Lung (tissue), 17 donors: ENCODE measurements at places on chromosomes 2 and 18.
A peak's percentile ranks its signal among the peaks of the same experiment; 100 is the strongest.

GRCh38 chr2:68377137-68377780 lies 12.2 kb downstream of the PLEK start:
- no peak for DNase-seq

GRCh38 chr18:79221136-79221535 lies 151.9 kb downstream of the ATP9B start:
- no peak for DNase-seq

DNA sequence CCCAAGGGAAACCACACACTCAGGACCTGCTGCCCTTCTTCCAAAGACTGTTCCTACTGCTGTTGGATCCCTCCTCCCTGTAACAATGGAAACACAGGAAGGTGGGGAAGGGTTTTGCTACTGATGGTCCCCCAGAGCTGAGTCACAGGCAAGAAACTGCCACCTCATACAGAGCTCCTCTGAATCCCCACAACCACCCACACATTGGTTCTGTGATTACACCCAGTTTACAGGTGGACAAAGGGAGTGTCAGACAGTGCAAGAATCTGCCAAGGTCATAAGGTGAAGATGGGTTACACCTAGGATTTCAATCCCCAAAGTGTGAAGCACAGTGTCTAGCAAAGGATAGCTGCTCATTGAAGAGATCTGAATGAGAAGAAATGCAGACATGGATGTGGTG lies 141.7 kb upstream of the LMAN1 start:
- DNase-seq = no peak

DNA sequence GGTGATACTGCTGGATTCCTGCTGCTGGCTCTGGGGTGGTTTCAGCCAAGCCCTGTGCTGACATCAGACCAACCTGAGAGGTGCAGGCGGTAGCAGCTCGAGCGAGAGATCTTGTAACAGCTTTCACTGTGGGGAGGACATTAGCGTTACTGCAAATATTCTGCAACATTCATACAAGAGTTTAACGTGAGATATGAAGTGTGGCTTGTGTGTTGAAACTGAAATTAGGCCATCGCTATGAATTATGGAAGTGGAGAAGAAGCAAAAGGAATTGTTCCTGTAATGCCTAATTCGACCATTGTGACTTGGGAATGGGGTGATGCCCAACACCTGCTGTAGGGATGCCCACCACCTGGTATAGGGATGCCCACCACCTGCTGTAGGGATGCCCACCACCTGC lies 6.5 kb upstream of the MLPH start:
- no peak for DNase-seq

DNA sequence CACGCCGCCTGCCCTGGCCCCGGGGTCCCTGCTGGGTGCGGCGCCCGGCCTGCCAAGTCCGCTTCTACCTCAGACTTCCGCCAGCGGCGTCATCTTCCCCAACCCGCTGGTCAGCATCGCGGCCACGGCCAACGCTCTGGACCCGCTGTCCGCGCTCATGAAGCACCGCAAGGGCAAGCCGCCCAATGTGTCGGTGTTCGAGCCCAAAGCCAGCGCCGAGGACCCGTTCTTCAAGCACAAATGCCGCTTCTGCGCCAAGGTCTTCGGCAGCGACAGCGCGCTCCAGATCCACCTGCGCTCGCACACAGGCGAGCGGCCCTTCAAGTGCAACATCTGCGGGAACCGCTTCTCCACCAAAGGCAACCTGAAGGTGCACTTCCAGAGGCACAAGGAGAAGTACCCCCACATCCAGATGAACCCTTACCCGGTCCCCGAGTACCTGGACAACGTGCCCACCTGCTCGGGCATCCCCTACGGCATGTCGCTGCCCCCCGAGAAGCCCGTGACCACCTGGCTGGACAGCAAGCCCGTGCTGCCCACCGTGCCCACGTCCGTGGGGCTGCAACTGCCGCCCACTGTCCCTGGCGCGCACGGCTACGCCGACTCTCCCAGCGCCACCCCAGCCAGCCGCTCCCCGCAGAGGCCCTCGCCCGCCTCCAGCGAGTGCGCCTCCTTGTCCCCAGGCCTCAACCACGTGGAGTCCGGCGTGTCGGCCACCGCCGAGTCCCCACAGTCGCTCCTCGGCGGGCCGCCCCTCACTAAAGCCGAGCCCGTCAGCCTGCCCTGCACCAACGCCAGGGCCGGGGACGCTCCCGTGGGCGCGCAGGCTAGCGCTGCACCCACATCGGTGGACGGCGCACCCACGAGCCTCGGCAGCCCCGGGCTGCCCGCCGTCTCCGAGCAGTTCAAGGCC lies 13.7 kb downstream of the SALL3 start:
- DNase-seq = no peak

DNA sequence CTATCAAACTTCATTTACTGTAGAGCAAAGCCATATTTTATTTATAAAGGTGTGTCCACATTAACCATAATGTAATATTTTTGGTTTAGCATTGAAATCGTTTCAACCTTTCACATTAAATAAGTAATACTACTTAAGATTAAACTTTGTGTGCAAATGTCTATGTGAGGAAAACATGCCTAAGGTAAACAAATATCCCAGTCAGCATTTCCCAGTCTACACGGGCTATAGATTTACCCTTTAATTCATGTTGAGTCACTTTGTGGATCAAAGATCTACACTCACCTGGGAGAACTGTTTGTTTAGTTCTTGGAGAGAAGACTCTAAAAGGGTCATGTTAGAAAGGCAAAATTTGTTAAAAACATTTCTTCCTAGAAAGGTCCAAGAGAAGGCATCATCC lies 89.1 kb downstream of the ABCA12 start:
- DNase-seq = no peak

DNA sequence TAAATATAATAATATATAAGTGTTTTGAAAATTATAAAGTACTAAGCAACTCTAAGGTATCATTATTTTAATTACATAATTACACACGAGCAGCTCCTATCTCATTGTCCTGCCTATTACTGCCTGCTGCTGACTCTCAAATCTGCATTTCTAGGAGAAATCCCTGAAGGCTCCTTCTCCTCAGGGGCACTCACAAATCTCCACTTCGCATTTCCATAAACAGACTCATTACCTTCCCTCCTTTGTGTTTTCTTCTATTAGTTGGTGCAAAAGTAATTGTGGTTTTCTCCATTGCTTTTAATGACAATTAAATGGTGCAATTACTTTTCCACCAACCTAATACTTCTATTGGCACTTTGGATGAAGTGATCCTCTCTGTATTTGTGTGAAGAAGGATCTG lies 135.0 kb upstream of the HNMT start:
- DNase-seq = no peak

DNA sequence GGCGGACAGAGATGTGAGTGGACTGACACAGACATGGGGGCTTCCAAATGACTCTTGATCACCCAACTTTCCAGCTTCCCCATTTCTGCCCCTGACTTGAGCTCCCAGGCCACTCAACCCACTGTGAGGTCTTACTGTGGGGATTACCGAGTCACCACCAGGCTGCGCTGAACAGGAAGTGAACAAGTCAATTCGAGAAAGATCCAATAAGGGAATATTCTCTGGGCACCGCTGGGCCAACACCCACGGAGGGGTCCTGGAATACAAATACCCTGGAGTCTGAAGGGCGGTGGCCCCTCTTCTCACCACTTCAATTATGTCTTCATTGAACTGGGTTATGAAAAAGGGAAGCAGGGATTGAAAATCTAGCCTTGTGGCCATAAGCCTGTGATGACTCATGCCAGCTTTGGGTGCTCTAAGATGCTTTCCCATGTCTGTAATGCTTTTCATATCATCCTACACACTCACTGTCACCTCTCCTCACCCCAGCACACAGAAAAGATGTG lies 37.7 kb downstream of the BCL11A start:
- no peak for DNase-seq

- DNase-seq = no peak
Measured at GRCh38 chr18:49359732-49360444, 100.6 kb downstream of the DYM start.

DNA sequence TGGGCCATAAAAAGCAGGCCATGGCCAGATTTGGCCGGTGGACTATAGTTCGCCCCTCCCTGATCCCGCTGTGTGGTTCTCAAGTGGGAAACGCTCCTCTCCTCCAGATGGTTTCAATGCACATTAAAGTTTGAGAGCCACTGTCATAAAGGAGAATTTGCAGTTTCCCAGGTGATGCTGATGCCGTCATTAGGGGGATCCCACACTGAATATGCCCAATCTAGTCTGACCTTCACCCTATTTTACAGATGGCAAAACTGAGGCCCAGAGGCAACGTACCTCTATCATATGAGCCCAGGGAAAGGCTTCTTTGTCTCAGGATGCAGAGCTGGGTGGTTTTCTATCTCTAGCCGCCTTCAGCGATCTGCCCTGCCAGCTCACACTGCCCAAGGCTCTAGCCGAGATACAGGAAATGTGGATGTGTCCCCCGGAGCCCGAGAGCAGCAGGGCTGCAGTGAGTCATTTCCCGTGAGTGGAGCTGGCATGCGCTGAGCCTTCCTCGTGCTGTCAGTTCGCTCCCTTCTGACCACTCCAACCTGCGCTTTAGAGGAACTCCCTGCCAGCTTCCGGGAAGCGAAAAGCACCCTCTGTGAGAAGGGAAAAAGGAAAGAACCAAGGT lies 116.2 kb downstream of the SMAD7 start:
- DNase-seq = peak; percentile 49
